Fibroblast of lung (primary cell): ENCODE measurements at places on chromosomes 5 and 9.
A peak's percentile ranks its signal among the peaks of the same experiment; 100 is the strongest.

- DNase-seq = no peak
Observed at GRCh38 chr5:4078544-4078943, 482.9 kb downstream of the IRX1 start.

DNA sequence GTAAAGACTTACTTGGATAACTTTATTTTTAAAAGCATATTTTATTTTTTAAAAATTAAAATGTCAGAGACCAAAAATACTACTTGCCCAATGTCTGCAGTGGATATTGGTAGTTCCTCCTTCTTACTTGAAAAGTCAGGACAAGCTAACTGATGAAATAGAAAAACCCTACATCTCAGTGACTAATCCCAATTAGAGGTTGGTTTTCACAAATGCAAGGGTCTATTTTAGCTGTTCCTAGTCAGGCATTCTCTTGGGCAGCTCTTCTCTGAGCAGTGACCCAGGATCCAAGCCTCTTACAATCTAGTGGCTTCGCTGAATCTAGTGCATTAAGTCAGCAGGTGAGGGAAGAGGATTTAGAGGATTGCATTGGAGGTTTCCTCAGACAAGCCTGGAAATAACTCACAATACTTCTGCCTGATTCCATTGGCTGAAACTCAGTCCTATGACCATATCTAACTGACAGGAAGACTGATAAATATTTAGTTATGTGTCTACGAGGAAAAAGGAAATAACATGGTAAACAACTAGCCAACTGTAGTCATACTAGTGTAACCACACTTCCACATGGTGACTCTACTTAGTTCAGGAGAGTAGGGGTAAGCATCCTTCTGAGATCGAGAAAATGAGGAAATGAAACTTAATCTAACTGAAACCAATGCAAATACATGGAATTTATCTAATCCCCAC, 34.2 kb upstream of the MIER3 start:
- no peak for DNase-seq

GRCh38 chr5:64811050-64811640, 42.4 kb downstream of the CWC27 start:
- peak; percentile 84 for DNase-seq

GRCh38 chr5:133226186-133226585, 174.4 kb downstream of the HSPA4 start:
- DNase-seq = no peak

GRCh38 chr5:141522301-141522700, 33.4 kb downstream of the PCDHGC5 start:
- no peak for DNase-seq

GRCh38 chr9:36517131-36517530, 55.6 kb upstream of the MELK start:
- peak; percentile 4 for DNase-seq

DNA sequence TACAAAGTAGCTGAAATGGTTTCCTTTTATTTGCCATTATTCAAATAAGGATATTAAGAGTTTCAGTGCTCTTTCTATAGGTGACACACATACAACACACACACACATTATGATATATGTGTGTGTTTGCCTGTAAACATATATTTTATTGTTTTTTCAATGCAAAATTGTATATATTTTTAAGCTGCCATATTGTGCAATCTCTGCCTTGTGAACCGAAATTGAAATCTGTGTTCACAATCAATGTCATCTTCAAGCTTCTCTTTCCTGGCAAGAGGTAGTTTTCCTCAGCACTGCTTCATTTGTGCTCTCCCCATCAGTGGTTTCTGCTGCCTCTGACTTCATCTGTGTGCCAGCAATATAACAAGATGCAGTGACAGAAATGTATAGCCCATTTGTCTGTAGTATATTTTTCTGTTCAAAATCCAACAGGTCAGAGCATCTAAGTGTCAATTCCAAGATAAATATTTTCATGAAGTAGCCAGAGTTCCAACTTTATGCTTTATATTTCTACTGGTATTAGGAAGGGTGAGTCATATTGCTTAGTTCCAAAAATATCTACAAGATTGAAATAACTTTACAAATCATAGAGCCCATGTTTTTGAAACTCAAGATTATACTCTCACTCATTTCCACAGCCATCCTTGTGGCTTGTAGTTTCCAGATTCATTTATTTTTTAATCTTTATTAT, 1704.8 kb upstream of the CDH9 start:
- DNase-seq = no peak

DNA sequence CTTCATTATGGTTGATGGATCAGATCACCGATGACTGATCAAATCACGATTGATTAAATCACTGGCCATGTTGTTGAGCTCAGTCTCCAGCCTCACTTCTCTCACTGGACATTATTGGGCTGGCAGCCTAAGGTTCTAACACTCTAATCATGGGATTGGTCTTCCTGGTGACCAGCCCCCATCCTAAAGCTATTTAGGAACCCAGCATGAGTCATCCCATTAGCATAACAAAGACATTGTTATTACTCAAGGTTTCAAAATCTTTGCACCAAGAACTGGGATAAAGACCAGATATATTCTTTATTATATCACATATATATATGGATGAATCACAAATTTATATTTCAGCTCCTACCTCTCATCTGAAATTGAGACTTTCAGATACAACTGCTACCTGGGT, 272.1 kb upstream of the IL12B start:
- peak; percentile 55 for DNase-seq

GRCh38 chr5:153425914-153426313, 64.6 kb upstream of the GRIA1 start:
- DNase-seq = no peak

DNA sequence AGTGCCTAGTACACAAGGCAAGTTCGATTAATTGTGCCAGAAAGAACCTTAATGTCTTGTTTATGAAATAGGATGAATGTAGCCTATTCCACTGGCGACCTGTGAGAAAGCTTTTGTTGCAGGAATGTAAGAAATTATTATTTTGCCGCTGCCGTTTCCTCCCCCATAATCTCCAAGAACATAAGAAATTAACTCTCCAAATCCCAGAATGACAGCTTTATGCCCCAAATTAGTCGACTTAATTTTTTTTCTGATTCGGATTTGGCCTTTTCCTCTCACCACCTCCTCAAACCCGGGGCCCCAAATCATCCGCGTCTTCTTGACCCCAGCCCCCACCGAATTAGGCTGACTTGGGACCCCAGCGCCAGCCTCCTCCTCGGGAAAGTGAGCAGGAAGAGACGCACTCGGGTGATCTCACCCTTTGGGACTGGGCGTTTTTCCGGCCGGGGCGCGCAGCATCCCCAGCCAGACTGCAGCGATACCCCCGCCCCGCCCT, 682 bp upstream of the SPTAN1 start:
- DNase-seq = no peak

- no peak for DNase-seq
Observed at GRCh38 chr5:148805326-148806290, 20.8 kb upstream of the ADRB2 start.

GRCh38 chr5:169920474-169920873, 59.8 kb downstream of the INSYN2B start:
- DNase-seq = no peak

DNA sequence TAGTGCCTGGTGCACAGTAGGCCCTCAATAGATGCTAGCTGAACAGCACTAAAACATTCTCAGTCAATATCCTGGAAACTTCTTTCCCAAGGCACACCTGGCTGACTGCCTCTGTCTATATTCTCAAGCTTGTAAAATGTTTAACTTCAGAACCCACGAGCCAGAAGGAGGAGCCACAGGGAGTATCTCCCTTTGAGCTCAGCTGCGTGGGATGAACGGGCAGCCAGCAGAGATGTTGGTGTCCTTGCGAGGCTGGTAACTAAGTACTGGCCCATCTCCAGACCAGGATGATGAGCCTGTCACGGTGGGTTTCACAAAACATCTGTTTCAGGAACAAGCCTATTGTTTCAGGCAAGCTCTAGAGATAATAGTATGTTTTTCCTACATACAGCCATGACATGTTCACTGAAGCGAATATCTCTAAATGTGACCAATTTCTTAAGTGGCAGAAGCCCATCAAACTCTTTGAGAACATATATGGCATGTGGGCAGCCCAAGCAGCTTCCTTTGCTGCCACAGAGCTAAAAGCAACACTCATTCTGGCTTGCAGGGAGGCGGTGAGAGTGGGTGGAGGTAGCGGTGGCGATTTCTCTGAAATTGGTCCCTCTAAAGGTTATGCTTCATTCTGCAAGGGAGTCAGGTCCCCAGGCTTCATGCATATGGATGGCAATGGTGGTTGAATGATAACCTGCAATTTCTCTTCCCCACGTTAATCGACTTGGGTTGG, 206.2 kb downstream of the TTLL11 start:
- no peak for DNase-seq

DNA sequence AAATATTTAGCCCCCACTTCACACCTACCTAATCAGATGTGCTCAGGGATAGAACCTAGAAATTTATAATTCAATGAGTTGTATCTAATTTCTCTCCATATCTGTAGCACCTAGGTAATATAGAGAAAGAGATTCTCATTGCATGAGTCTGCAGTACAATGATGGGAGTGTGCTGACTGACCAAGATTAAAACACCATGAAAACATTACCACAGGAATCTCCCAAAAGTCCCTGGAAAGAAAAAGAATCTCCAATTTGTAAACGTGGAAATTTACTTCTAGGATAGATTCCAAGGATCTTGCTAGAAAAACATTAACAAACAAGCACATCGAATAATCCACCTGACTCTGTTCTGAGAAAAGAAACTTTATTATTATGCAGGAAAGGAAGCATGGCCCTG, 45.0 kb upstream of the DMRTA1 start:
- no peak for DNase-seq

DNA sequence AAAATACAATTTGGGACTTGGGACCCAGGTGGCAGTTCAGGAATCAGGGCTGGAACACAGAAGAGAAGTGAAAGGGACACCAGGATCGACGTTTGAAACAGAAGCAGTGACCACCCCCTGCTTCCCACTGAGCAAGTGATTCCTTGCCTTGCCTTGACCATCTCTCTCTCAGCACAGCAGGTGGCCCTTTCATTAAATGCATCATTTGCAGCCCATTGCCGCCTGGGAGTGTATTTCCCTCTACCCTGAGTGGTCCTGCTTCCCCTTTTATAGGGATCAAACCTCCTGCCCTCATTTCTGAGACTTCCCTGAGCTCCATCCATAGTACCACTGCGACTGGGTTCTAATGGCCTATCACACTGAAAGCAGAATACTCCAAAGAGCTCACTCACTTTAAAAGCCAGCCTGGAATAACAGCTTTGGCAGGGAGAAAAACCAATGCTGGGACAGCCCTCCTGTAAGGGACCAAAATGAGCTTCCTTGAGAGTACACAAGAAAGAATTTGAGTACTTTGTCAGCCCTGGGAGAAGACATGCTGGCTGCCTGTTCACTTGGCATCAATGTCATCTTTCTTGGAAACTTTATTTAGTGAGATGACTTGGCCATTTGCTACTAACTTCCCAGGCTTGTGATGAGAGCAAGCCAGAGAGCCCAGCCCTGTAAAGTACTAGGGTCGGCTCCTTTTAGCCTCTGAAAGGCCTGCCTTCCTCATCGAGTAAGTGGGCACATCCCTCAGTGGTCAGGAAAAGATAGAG, 149.7 kb downstream of the SLIT3 start:
- DNase-seq = no peak

DNA sequence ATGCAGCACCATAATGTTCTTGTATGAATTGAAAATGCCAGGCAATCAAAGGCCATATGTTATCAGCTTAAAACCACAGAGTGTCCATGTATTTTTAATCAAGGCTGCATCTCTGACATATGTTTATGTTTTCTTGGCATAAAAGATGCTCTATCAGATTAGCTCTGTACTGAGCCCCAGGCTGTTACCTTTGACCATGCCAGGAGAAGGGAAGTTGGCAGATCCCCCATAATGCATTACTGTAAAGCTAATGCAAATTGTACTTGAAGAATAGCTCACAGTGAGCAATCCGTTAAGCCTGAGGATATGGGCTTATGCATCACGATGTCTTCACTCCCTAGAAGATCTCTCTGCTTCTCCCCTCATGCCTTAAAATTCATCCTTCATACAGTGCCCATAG, 414.4 kb downstream of the BRINP1 start:
- DNase-seq = no peak

DNA sequence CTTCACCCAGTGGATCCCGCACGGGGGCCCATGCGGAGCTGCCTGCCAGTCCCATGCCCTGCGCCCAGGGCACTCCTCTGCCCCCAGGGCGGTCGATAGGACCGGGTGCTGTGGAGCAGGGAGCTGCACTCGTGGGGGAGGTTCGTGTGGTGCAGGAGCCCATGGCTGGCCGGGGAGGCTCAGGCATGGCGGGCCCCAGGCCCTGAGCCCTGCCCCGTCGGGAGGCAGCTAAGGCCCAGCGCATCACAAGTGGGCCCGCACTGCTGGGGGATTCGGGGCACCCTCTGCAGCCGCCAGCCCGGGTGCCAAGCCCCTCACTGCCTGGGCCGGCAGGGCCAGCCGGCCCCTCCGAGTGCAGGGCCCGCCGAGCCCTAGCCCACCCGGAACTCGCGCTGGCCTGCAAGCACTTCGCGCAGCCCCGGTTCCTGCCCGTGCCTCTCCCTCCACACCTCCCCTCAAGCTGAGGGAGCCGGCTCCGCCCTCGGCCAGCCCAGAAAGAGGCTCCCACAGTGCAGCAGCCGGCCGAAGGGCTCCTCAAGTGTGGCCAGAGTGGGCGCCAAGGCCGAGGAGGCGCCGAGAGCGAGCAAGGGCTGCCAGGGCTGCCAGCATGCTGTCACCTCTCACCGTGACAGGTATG, 221.1 kb upstream of the RORB start:
- no peak for DNase-seq

DNA sequence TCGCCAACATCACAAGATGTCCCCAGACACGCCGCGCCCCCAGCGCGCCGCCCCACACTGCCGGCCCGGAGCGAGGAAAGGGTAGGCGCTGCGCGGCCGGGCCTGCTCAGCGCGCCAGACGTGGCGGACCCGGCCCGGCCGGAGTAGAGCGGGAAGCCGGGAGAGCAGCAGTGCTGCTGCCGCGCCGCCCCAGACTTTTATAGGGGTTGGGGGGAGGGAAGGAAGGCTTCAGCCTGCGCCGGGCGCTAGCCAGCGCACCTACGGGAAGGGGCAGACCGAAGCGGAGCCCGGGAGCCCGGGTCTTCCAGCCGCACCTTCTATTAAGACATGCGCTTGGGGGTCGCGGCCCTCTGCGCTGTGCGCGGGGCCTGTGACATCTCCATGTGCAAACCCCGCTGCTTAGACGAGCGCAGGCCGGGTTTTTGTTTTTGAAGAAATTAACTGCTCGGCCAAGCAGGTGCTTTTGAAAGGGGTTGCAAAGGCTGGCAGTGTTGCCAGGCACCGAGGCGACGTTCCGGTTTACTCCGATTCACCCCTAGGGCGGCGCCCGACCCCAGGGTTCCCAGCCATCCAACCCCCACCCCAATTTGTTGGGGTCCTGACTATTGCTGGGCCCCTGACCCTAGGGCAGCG, 353 bp upstream of the PAX5 start:
- DNase-seq = no peak
